ENCODE measurements at places on chromosomes 2 and 18.

DNA sequence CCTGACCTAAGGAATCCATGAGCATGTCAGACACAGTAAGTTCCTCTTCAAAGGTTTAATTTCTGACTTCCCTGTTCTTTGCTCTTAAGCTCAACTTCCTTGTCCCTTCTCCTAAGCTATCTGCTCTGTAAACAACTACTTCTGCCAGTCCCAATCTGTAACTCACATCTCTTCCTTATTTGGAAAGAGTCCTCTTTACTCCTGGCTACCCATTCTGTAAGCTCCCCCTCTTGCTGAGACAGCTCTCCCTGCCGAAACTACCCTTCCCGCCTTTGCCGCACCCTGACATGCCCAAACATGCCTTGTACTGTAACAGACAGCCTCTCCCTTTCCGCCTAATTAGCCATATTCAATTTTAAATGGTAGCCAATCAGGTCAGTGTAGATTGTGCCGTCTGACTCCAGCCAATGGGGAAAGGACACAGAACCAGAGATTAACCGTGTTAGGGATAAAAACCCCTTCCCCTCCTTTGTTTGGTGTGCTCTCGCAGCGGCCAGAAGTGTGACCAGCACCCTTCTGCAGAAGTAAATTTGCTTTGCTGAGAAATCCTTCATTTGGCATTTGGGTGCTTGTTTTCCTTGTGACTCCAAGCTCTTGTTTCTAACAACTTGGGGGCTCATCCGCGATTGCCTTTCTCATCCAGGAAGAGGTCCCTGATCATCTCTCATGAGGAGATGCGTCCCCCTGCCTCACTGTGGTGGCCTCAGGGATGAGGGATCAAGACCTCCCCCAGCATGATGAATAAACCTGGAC lies 49.0 kb downstream of the PIAS2 start:
- no peak for DNase-seq

DNA sequence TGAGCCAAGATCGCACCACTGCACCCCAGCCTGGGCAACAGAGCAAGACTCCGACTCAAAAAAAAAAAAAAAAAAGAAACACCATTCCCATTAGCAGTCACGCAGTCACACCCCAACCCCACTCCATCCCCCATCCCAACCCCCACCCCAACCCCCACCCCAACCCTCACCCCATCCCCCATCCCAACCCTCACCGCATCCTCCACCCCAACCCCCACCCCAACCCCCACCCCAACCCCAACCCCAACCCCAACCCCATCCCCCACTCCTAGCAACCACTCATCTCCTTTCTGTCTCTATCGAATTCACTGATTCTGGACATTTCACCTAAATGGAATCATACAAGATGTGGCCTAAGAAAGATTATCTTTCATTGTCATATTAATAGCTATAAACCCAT lies 25.9 kb upstream of the ATP9B start:
- DNase-seq: peak; percentile 9

- no peak for DNase-seq
Measured at GRCh38 chr2:207405150-207405549, 124.6 kb upstream of the CREB1 start.

GRCh38 chr18:11293794-11294193 lies 144.4 kb upstream of the PIEZO2 start:
- DNase-seq: no peak

DNA sequence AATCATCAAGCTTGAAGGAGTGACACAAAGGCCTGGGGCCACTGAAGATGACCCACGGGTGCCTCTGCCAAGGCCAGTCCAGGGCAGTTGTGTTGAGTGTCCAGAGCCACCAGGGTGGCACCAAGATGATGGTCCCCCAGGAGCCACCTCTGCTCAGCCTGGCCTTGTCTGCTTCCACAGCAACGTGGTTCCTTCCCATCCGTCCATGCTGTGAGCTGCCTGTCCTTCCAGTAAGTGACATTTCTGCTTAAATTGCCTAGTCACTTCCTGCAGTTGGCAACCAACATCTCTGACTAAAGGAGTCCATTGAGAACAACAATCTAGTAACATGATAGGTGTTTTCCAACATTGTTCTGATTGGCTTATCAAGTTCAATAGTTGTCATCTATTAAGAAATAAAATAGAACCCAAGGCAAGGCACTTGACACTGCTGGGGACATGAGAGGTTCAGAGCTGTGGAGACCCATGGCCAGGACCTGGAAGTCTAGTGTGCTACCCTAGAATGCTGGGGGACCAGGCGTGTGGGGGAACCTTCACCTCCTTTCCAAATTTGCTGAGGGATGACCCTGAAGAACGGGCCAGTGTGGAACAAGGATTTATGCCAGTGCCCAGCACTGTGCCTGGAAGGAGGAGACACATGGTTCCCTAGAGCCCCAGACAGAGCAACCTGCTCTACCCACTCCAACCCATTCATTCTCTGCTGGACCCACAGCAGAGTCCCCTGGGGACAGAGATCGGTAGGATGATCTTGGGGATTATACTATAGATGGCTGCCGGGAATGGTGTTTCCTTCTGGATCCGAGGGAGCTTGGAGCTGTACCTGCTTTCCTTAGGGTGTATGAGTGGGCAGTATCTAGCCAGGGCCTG lies 98.9 kb upstream of the EPC2 start:
- DNase-seq: no peak

- DNase-seq: peak; percentile 46
Measured at GRCh38 chr2:59182249-59182648, 941.1 kb upstream of the FANCL start.

DNA sequence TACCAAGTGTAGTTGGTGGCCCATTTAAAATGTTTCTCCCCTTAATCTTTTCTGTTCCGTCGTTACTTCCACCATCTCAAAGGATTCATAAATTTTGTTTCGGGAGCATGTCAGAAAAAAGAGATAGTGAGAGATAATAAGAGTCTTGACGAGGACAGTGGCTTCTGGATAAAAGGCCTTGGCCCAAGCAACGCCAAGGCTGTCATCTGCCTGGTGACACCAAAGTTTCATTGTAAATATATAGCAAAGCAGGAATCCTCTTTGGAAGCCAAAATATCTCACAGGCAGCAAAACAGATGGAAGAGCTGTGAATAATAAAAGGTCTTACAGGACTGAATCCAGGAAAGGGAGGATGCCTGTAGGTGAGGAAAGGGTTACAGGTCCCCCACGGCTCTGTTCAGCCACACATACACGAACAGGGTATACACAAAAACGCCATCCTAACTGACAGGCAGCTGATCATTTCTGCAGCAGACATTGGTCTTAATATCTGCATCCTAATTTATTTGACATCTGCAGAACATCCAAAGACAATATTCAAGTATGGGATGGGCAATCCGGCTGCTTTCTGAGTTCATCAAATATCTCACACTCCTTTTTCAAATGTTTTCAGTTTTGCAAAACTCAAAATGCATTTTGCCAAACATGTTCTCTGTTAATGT lies 382.8 kb downstream of the OSR1 start:
- DNase-seq: no peak

- no peak for DNase-seq
Measured at GRCh38 chr18:55530166-55530565, 57.8 kb downstream of the TCF4 start.

GRCh38 chr2:63041592-63041991 lies 9.0 kb upstream of the OTX1 start:
- DNase-seq: no peak

GRCh38 chr18:43125471-43125870 lies 10.0 kb upstream of the RIT2 start:
- DNase-seq: no peak

DNA sequence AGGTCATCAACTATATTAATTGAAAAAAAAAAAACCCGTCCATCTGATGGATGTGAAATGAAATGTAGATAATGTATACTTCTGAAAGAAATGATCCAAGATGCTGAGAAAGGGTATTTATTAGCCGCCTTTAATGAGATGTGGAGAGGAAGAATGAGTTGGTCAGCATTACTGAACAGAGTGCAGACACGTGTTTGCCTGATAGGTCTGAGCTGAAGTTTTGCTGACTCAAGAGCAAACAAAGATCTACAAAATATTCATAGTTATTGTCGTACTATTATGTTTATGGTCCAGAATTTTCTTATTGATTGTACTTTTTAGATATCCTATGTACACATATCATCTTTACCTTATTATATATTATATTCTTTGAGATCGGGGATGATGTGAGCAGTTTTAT lies 235.3 kb downstream of the RDH14 start:
- no peak for DNase-seq

DNA sequence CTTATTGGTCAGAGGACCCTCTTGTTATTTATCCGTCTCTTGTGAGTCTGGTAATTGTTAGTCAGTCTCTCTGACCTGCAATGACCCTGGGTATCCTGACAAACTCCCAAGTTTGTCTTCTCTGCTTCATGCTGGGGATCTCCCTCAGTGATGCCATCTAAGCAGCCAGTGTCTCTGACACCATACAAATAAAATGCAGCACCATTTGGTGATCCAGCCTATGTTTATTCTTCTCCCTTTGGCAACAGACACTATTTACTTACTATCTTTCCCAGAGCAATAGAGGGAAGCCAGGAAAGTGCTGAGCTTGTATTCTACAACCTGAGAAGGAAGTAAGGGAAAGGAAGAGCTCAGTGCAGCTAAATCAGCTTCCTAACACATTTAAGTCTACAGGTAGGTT lies 15.9 kb downstream of the SERPINE2 start:
- DNase-seq: peak; percentile 82

DNA sequence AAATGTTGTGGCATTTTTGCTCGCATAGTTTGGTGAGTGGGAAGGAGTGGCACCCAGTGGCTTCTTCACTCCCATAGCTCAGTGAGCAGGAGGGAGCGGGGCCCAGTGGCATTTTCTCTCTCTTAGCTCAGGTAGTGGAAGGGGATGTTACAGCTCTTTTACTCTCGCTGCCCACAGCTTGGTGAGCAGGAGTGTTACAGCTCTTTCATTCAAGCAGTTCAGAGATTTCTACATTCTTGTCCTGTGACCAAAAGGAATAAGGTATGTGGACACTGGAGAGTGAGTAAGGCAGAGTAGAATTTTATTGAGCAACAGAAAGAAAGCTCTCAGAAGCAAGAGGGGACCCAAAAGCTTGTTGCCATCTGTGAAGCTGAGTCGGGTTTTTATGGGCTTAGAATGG lies 192.4 kb downstream of the SPAG16 start:
- peak; percentile 83 for DNase-seq

DNA sequence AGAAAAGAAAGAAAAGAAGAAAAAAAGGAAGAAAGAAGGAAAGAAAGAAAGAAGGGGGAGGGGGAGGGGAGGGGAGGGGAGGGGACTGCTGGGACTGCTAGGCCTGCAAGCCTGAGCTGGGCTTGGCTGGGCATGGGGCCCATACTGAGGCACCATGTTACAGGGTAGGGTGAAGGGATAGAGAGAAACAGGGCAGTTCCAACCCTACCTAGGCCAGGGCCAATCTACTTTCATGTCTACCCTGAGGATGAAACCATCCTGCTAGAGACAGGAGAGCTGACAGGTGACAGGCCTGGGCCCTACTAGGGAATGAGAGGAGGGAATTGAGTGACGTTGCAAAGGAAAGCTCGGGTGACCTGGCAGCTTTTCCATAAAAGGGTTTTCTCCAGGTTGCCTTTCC lies 41.7 kb downstream of the TEX44 start:
- no peak for DNase-seq

- DNase-seq: no peak
Measured at GRCh38 chr2:229775614-229776313, 61.4 kb upstream of the DNER start.

GRCh38 chr2:11634584-11634983 lies 35.4 kb downstream of the NTSR2 start:
- no peak for DNase-seq

DNA sequence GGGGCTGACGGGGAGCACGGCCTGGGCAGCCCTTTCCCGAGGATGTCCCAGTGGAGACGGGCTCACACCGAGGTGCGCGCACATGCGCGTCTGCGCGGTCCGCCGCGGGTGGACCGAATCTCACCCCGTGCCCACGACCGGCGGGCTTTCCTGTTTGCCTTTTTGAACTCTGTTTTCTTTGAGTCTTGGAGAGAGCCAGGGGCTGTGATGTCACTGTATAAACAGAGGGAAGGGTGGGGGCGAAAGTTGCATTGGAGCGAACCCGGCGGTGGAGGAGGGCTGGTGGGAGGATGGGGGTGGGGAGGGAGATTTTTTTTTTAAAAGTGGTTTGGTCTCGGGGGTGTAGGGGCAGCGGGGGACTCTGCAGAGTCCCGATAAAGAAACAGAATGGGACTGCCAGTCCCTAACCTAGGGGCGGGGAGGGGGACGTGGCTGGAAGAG lies 141.2 kb upstream of the CTAGE1 start:
- peak; percentile 85 for DNase-seq

DNA sequence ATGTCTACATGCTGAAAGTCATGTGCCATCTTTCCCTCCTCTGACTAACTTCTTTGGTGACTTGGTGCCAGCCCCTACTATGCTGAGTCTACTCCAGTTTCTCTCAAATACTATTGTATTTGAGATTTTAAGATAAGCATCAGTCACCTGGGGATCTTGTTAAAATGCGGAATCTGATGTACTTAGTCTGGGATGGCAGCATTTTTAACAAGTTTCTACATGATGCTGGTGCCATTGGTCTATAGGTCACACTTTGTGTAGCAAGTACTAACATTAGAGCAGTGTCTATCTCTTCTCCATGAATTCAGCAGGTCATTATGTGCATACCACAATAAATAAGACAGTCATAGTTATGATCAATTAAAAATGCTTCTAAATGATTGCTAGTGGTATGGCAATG lies 106.9 kb downstream of the CERS6 start:
- no peak for DNase-seq

- no peak for DNase-seq
Measured at GRCh38 chr2:162267496-162267895, 24.3 kb upstream of the FAP start.

DNA sequence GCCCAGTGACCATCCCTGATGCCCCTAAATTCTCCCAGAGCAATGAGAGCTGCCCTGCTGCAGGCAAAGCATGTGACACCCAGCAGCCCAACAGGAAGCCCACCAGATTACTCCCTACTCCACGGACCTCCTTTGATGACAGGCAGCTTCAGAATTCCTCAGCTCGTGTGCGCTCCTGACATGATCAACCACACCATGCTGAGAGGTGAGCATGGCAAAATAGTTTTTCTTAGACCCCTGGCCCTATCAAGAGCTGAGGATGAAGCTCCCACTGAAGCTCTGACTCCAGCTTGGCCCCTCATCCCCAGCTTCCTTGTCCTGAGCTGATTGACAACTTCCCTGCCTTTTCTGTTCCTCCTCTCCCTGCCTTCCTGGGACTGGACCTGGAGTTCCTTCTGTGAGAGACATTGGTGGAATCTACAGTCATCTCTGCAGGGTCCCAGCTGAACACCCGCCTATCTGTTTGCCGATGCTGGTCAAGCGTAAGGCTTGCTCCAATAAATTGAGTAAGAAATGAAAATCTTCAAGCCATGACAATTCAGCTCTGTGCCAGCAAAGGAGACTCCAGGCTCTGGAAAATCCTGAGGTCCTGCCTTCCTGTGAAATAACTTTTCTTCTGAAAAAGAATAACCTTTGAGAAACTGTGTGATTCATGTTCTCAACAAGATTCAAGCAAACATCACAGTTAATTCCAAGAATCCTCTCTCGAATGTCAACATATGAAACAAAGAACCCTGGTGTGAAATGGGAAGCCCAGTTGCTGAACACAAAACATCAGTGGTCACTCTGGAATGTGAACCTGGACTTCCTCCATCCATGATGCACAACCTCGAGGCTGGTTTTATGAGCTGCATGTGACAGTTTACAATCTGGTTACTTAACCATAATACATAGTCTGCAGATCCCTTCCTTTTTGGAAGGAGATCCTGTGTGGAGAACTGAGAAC lies 201.1 kb downstream of the SPP2 start:
- DNase-seq: peak; percentile 96

- DNase-seq: no peak
Measured at GRCh38 chr2:126413079-126413478, 242.9 kb upstream of the GYPC start.

- DNase-seq: peak; percentile 88
Measured at GRCh38 chr2:221444106-221444505, 128.0 kb downstream of the EPHA4 start.

GRCh38 chr2:45320956-45321355 lies 290.1 kb downstream of the SRBD1 start:
- DNase-seq: no peak
